ENCODE measurements at places on chromosomes 3 and 15. TPM values are rescaled to one million over a fixed set of nuclear protein-coding genes. Genes with fewer than 3 reads are reported as not detected.
A peak's percentile ranks its signal among the peaks of the same experiment; 100 is the strongest.

DNA sequence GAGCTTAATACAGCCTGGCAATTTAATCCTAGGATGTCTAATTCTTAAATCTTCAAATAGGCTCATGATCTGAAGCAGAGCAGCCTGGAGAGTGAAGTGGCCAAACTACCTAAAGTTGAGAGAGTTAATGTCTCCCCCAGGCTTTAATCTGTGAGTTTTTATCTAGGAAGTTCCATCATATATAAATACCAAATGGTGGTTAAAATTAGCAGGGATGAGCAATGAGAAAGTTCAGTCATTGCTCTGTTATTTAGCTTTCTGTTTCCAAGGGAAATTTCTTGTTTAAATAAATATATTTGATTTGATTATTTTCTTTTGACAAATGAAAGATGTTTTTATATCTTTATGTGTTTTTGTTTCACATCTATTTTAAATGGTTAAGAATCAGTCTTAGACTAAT, 274.4 kb upstream of the UMPS start:
- DNase-seq: no peak

Gene CLRN1
- not detected for total RNA-seq

Gene SPG11
- 95.3 TPM for total RNA-seq

DNA sequence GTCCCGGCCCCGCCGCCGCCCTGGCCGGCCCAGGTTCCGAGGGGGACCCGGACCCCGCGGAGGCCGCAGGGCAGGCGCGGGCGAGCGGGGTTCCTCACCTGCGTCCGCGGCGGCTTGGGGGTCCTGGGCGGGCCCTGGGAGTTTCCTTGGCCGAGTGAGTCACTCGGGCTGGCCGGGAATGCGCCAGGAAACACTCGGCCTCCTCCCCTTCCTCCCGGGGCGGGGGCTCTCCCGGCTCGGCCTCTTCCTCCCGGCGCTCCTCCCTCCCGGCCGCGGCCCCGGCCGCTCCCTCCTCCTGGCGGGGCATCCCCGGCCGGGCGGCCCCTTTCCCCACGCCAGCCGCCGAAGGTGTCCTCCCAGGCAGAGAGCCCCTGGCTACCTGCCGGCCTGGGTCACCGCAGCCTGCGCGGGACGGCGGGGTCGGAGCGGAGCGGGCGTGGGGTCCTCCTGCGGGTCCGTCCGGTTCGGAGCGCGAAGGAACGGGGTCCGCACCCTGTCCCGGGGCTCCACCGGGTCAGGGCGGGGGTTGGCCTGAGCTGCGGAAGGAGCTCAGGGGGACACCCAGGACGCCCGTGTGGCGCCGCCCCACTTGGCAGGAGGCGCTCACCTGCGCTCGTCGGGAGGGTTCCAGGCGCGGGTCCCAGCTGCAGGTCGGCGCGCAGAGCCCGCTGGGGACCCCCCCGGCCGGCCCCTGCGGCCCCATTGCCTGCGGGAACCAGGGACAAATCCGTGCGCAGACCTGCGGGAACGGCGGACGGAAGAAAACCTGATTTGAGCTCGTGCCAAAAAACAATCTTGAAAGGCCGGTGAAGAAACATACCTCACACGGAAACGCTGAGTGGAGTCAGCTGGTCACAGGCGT, at the start of gene CYFIP1:
Gene CYFIP1 (minus strand): TSS at position 180 of the 862 bp plus-strand sequence. CDS start 33,083 bp downstream, outside the sequence.
- DNase-seq: peak; percentile 91

GRCh38 chr3:34277110-34277509, 478.7 kb downstream of the PDCD6IP start:
- no peak for DNase-seq

- no peak for DNase-seq
These were observed 91.2 kb upstream of the PHLDB2 start for GRCh38 chr3:111767756-111768445.

Gene CKMT1A
- total RNA-seq: 184 TPM

GRCh38 chr3:50523279-50523811, 19.9 kb upstream of the CACNA2D2 start:
- DNase-seq: no peak

- no peak for DNase-seq
These were observed 20.7 kb upstream of the ISLR2 start for GRCh38 chr15:74109713-74110112.

- DNase-seq: no peak
These were observed 83.6 kb downstream of the AKAP13 start for GRCh38 chr15:85463976-85464375.

DNA sequence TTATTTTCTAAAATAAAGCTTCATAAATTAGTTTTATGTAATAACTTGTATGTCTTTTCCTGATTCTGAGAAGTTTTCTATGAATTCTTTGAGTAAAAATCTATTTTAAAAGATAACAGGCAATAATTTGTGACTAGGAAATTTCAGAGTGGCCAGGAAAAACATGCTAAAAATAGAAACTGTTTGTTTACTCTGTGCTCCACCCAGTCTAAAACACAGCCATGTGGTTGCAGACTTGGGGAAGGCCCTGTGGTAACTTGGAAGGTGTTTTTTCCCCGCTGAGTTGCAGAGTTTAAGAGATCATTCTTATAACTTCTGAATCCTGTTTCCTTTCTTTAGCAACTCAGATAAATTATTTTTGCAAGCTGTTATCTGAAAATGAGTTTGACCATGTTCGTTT, 21.9 kb downstream of the PLCL2 start:
- peak; percentile 56 for DNase-seq

- DNase-seq: peak; percentile 68
These were observed 20.2 kb downstream of the AMOTL2 start for GRCh38 chr3:134353831-134354611.

Gene ACP3
- 23.5 TPM for total RNA-seq

- DNase-seq: no peak
These were observed 77.8 kb downstream of the PDZRN3 start for GRCh38 chr3:73546961-73547360.

DNA sequence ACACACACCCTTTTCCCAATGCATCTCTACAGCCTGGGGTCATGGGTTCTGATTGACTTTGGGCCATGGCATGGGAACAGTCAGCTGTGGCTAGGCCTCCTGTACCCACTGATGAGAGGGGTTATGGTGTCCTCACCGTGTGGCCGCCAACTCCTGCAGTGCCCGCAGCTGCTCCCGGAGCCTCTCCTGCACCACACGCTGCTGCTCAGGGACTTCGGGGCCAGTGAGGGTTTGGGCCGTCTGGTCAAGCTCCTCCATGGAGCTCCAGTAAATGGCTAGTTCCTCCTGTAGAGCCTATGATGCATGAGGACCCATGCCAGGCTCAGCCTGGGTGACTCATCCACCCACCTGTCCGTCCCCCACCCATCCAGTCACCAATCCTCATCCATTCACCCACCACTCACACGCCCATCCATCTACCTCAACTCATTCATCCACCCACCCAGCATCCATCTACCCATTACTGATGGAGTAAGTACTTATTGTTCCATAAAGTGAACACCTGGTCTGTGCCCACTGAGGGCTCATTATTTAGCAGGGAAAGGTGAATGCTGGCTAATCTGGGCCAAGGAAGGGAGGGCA, 21.6 kb downstream of the SPTBN5 start:
- no peak for DNase-seq

Gene DYNC1LI1
- 21.6 TPM for total RNA-seq

Gene FBXW12
- not detected for total RNA-seq

DNA sequence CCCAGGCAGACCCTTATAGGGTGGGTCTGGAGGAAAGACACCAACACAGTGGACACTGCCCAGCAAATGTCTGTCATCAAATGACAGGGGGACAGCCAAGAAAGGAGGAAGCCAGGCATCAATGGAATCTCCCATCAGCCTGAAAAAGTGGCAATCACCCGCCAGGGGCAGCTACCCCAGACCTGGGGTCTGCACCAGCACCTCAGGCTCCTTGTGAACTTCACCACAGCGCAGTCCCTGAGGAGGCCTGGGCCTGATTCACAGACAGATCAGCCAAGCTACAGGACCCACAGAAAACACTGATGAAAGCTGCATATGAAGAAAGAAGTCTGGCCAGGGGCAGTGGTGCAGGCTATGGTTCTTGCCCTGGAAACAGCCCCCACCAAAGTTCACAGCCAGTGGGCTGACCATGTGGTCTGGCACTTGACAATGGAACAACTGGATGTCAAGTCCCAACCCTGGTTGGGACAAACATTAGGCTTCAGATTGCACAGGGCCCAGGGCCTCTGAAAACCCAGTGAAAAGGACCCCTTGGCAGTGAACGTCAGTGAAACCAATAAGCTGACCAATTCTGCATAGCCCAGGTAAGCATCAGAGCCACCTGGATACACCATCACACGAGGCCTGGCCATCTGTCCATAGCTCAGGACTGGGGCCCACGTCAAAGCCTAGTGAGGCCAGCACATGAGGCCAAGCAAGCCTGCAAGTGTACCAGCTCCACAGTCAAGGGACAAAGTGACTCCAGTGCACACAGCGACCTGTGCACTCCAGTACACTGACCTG, 29.1 kb downstream of the ALS2CL start:
- peak; percentile 11 for DNase-seq
